ENCODE measurements at places on chromosomes 3 and 15. TPM values are rescaled to one million over a fixed set of nuclear protein-coding genes. Genes with fewer than 3 reads are reported as not detected.

CCDC39 gene
- total RNA-seq: not detected

GRCh38 chr3:23712656-23713559 lies 92.8 kb upstream of the UBE2E1 start:
- DNase-seq: no peak

DNA sequence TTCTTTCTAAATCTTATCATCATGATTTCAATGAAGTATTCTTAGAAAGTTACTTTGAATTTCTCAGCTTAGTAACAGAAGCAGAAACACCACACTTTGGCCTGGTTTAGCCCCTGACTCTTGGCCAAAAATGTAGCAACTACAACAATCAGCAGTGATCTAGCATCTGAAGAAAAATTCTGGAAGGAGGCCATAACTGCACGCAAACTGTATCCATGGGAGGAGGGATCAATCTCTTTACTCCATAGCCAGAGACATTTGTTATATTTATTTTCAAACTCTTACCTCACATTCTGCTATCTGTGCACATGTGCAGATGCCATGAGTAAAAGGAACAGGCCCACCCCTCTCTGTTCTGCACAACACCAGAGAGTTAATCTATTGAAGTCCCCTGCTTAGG lies 251.0 kb upstream of the P2RY1 start:
- DNase-seq: no peak

GRCh38 chr3:13332158-13332557 lies 88.0 kb downstream of the NUP210 start:
- DNase-seq: no peak

- no peak for DNase-seq
Observed at GRCh38 chr3:29949131-29949530, 657.3 kb upstream of the TGFBR2 start.

Measured in activated CD8-positive, alpha-beta T cell treated with anti-CD3 and anti-CD28 coated beads for 36 hours (primary cell).